Stimulated activated CD8-positive, alpha-beta memory T cell treated with anti-CD3 and anti-CD28 coated beads, Interleukin-12 subunit alpha, Interleukin-12 subunit beta, amount 100 ng/mL, for 4 hours (primary cell): ENCODE measurements at places on chromosomes 2 and 18.

GRCh38 chr2:186853951-186854350 is 5.0 kb upstream of the ZSWIM2 start:
- no peak for DNase-seq

- DNase-seq, result peak; percentile 83
These were observed 598 bp upstream of the WBP1 start for GRCh38 chr2:74457549-74458131.

- DNase-seq, result no peak
These were observed 439.7 kb upstream of the FANCL start for GRCh38 chr2:58680755-58681310.

- DNase-seq, result no peak
These were observed 194.1 kb downstream of the ANAPC1 start for GRCh38 chr2:111689941-111690340.

GRCh38 chr2:144693179-144693578 is 173.3 kb upstream of the ZEB2 start:
- no peak for DNase-seq

GRCh38 chr2:25885933-25886332 is 7.6 kb upstream of the ASXL2 start:
- no peak for DNase-seq

- no peak for DNase-seq
These were observed 157.2 kb upstream of the ZC3H15 start for GRCh38 chr2:186328838-186329237.
